Stimulated activated naive CD4-positive, alpha-beta T cell treated with Interleukin-2 at 50 U/mL for 16 hours (primary cell): ENCODE measurements at places on chromosomes 12 and 14.

DNA sequence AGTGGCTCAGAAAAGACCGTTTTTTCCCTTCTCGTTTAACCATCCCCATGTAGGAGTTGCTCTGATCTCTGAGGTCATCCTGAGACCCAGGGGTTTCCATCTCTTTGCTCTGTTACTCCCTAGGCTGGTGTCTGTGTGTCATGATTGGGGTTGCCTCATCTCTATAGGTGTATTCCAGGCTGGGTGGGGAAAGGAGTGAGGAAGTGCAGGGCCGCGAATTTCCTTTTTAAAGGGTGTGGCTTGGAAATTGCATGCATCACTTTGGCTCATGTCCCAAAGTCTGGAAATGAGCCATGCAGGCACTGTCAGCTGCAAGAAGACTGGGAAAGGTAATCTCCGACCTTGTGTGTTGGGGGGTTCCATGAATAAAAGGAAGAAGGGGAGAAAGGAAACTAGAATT is 201.9 kb downstream of the AACS start:
- DNase-seq = no peak

DNA sequence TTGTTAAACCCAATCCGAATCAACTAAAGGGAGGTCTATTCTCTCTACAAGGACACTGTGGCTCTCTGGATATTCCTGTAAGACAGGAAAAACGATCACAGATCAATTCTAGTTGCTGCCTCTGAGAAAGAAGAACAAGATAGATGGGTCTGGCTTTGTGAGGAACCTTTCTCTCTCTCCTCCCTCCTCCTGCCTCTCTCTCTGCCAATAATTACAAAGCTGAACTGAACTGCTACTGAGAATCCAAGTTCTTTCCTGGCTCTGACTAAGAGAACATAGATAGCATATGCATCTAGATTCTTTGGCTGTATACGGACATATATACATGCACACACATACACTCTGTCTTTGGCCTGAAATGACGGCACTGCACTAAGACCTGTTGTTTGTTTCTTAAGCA is 27.6 kb downstream of the ETV6 start:
- no peak for DNase-seq

GRCh38 chr12:121712190-121712460 is 427 bp upstream of the TMEM120B start:
- DNase-seq = no peak

- peak; percentile 47 for DNase-seq
Observed at GRCh38 chr14:73759183-73759713, 45.1 kb upstream of the PNMA1 start.

- DNase-seq = no peak
Observed at GRCh38 chr12:6535960-6536847, 1.9 kb downstream of the GAPDH start.

- DNase-seq = no peak
Observed at GRCh38 chr12:80352474-80352873, 91.6 kb upstream of the PTPRQ start.

DNA sequence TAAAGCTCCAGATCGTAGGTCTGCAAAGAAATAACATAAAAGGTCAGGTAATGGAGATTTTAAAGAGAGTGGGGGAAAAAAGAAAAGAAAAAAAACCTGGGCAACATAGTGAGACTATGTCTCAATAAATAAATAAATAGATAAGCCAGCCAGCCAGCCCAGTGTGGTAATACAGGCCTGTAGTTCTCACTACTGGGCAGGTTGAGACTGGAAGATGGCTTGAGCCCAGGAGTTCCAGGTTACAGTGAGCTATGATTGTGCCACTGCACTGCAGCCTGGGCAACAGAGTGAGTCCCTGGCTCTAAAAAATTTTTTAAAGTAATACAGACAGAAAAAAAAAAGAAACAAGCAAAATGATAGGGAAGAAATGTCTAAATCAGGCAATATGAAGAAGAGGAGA is 43.2 kb upstream of the BBS10 start:
- no peak for DNase-seq

- DNase-seq = peak; percentile 27
Observed at GRCh38 chr12:3275171-3276041, 198.2 kb downstream of the TSPAN9 start.

DNA sequence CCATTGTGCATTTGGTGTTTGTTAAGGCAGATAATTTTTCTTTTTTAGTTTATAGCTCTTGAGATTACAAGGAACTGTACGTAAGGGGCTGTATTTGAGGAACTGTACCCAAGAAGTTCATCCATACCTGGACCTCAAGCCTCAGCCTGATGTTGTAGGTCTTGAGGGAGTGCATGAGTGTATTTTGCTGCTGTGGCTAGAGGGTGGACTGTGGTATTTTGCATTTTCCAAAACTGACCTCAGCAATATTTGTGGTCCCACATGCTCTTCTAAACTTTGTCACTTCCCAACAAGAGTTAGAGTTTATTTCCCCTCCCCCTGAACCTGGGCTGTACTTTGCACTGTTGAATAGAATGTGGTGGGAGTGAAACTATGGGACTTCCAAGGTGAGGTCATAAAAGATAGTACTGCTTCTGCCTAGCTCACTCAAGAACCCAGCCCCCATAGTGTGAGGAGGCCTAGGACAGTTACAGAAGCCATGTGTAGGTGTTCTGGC is 42.2 kb upstream of the FBXO33 start:
- DNase-seq = no peak

- no peak for DNase-seq
Observed at GRCh38 chr12:52628111-52628507, 9.8 kb upstream of the KRT73 start.

DNA sequence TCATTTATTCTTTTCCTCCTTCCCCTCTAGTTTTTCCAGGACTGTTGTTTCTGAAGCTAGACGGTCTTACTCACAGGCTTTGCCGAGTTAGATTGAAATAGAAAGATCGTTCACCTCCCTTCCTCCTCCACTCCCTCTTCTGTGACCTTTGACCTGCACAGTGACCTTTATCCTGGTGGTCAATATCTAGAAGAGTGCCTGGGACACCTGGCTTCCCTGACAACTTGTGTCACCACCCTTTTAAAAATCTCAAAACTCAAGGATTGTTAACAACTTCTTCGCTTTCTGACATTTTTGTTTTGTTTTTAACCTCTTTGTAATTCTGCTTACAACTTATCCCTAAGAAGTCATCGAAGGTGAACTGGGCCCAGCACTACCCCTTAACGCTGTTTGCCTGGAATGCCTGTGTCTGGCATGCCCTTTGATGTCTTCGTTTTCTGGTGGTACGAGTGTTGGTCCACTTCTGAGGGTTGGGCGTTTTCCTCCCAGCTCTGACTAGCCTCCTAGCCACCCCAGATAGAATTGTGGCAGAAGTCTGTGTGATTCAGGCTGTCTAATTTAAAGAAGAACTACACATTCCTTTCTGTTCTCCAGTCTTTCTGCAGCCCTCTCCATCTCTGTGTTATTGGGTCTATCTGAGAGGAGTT is 2.8 kb upstream of the KRT75 start:
- DNase-seq = no peak

GRCh38 chr12:6541371-6542165 is 7.3 kb downstream of the GAPDH start:
- DNase-seq = no peak

DNA sequence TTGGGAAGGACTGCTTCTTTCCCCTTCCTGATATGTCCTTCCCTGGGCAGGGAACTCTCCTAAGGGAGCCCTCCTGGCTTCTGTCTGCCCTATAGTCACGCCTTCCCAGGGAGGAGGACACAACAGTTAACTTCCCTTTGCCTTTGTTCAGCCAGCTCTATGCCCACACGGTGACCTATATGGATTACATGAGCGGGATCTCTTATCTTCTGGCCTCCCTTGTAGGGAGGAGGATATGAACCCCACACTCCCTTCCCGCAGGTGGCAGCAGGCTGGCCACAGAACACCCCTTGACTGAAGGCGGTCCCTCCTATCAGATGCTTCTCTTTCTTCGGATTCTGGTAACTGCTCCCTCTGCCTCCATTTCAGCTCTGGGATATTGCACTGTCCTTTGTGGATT is 135.6 kb upstream of the MAX start:
- DNase-seq = no peak

DNA sequence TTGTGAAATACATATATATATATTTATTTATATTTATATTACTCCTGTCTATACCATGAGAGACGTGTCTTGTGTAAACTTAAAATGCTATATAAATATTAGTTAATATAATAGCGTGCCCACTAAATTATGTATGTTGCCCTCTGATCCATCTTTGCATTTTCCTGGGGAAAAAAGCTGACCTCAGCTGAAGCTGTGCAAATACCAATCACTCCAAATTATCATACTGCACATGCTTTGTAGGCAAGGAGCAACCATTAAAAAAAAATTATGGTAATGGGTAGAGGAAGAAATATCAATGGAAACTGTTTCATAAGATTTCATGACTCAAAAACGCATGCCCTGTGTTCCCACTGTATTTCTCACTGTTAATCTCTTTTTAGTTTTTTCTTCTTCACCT is 179.8 kb downstream of the ANO4 start:
- DNase-seq = no peak
